ENCODE measurements at places on chromosomes 16 and 17.

- DNase-seq = peak; percentile 62
Measured at GRCh38 chr17:38453951-38454421, 25.7 kb downstream of the ARHGAP23 start.

- DNase-seq = no peak
Measured at GRCh38 chr17:71613996-71614395, 506.8 kb upstream of the SOX9 start.

- no peak for DNase-seq
Measured at GRCh38 chr16:86181526-86181925, 282.6 kb downstream of the IRF8 start.

- DNase-seq = no peak
Measured at GRCh38 chr16:8730335-8730915, 56.0 kb downstream of the ABAT start.

- no peak for DNase-seq
Measured at GRCh38 chr16:27446721-27447120, 44.7 kb downstream of the IL21R start.

DNA sequence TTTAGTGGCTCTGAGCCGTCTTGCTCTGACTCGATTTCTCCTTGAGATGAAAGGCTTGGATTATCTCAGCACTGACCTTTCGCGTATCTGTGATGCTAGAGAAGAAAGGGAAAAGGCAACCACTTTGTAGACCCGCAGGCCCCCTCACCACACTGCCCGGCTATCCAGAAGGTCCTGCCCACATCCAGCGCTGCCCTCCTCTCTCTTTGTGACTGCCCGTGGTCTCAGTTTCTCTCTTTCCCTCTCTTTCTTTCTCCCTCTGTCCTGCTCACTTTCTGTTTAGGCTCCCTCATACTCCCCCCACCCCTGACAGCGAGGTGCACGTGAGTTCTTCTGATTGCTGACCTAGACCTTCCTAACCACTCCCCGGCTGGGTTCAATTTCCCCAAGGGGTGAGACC is 12.8 kb upstream of the TBX21 start:
- DNase-seq = no peak

GRCh38 chr17:19470530-19471261 is 59.7 kb downstream of the RNF112 start:
- DNase-seq = no peak

GRCh38 chr17:72681844-72682243 is 410.6 kb downstream of the SLC39A11 start:
- DNase-seq = no peak

GRCh38 chr17:67121316-67121891 is 77.0 kb downstream of the CACNG1 start:
- DNase-seq = no peak

- DNase-seq = peak; percentile 88
Measured at GRCh38 chr17:31654936-31655335, 204.1 kb downstream of the COPRS start.

DNA sequence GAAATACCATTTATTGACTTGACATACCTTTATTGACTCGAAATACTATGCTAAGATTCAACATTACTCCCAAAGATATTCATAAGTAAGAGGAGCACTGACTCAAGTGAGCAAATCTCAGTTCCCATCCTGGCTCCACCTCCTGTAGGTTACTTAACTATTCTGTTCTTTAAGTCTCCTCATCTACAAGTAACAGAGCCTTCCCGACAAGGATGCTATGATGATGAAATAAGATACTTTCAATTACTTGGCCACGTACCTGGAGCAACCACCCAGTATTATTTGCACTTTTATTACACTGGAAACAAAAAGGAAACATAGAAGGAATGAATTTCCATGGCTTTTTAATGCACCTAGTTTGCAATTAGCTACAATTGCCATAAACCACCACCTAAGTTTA is 16.3 kb downstream of the KANSL1 start:
- no peak for DNase-seq

- DNase-seq = no peak
Measured at GRCh38 chr16:19147126-19147525, 20.9 kb upstream of the SYT17 start.

- peak; percentile 73 for DNase-seq
Measured at GRCh38 chr16:51982715-51983680, 563.9 kb downstream of the TOX3 start.

DNA sequence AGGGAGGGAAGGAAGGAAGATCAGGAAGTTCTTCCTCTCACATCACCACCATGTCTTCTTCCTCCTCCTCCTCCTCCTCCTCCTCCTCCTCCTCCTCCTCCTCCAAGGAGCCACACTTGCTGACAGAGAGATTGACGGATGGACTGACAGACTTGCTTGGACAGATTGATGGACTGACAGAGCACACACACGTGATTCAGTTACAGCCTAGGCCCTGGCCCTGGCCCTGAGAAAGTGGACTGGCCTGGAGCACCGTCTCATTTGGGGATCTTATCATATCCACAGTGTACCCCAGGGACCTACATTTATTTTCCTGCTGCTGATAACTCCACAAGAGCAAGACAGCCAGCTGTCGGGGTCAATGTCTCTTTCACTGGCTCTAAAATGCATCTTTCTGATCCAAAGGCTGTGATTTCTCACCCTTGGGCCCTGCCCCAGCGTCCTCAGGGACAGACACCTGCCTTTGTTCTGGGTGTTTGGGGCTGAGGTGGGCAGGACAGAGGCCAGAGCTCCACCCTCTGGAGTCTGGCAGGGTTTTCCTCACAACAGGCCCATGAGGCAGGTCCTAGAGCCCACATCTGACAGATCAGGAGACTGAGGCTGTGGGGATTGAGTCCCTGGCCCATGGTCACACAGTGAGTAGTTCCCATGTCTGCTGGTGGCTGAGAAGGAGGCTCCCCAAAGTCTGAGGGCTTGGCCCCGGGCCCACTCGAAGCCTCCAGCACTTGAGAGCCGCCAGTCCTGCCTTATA is 2.3 kb upstream of the P2RX1 start:
- DNase-seq = no peak

DNA sequence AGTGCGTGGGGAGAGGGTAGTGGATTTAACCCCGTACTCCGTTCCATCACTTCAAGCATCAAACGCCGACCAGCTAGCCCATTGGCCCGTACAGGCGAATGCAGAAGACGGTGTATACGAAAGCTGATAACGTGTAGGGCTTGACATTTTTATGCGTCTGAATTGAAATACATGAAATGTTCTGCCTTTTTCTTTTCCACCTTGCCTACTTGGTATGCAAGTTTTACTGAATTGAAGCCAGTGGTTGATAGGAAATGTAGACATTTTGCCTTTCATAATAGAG is 834 bp upstream of the STAT3 start:
- no peak for DNase-seq

DNA sequence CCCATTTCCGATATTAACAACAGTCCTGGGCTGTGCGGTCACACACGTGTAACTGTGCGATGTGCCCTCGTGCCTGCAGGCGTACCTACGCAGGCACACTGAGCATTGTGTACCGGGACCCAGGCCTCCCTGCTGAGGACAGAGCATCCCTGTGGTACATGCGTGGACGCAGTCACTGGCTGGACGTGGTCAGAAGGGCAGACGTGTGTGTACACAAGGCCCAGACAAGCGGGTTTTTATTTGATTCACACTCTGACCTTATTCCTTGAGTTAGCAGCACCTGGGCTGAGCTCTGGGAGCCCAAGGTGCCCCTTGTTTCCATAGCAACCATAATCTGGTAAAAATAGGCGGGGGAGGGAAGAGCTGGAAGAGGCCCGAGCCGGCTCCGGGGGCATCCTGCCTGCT is 19.5 kb downstream of the RAP1GAP2 start:
- no peak for DNase-seq

GRCh38 chr17:27975146-27976011 is 67.1 kb upstream of the NLK start:
- DNase-seq = peak; percentile 53

DNA sequence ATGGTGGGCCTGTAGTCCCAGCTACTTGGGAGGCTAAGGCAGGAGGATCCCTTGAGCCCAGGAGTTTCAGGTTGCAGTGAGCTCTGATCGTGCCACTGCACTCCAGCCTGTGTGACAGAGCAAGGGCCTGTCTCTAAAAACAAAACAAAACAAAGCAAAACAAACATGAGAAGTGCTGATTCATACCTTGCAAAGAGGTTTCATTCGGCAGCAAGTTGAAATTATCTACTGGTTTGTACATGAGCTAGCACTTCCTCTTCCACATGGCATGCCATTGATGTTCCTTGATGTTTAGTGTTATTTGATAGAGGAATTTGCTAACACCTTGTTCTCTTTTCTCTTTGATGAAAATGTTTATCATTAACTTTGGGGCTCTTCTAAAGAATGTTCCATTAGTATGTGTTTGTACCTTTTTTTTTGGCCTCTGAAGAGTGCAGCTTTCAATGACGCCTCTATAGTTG is 50.6 kb downstream of the SPECC1 start:
- peak; percentile 13 for DNase-seq

DNA sequence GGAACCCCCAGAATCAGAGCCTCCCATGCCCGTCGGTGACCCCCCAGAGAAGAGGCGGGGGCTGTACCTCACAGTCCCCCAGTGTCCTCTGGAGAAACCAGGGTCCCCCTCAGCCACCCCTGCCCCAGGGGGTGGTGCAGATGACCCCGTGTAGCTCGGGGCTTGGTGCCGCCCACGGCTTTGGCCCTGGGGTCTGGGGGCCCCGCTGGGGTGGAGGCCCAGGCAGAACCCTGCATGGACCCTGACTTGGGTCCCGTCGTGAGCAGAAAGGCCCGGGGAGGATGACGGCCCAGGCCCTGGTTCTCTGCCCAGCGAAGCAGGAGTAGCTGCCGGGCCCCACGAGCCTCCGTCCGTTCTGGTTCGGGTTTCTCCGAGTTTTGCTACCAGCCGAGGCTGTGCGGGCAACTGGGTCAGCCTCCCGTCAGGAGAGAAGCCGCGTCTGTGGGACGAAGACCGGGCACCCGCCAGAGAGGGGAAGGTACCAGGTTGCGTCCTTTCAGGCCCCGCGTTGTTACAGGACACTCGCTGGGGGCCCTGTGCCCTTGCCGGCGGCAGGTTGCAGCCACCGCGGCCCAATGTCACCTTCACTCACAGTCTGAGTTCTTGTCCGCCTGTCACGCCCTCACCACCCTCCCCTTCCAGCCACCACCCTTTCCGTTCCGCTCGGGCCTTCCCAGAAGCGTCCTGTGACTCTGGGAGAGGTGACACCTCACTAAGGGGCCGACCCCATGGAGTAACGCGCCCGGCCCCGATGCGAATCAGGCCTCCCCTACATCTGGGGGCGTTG is 4.0 kb downstream of the TPSG1 start:
- no peak for DNase-seq

- no peak for DNase-seq
Measured at GRCh38 chr17:6496640-6497441, 52.6 kb downstream of the PIMREG start.

DNA sequence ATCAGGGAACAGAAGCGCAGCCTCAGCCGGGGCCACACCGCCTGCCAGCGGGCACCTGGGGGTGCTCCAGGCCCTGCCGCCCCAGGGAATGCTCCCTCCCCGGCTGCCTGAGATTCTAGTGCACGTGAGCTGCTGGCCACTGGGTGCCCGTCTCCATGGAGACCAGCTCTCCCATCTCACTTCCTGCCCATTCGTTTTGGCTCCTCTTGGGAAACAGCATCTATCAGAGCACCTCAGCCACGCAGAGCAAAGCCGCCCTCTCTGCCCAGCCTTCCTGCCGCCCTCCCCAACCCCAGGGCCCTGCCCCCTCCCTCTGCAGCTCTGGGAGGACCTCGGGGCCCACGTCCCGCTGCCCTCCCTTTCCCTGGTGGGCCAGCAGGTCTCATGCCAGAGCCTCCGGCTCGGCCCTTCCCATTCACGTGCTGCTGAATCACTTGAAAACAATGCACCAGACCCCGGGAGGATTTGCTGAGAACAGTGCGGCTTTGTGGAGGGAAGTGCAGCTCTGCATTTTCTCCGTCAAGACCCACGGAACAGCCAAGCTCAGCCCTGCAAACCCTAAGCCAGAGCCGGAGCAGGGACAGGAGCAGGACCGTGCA is 19.4 kb downstream of the CEP295NL start:
- peak; percentile 99 for DNase-seq

DNA sequence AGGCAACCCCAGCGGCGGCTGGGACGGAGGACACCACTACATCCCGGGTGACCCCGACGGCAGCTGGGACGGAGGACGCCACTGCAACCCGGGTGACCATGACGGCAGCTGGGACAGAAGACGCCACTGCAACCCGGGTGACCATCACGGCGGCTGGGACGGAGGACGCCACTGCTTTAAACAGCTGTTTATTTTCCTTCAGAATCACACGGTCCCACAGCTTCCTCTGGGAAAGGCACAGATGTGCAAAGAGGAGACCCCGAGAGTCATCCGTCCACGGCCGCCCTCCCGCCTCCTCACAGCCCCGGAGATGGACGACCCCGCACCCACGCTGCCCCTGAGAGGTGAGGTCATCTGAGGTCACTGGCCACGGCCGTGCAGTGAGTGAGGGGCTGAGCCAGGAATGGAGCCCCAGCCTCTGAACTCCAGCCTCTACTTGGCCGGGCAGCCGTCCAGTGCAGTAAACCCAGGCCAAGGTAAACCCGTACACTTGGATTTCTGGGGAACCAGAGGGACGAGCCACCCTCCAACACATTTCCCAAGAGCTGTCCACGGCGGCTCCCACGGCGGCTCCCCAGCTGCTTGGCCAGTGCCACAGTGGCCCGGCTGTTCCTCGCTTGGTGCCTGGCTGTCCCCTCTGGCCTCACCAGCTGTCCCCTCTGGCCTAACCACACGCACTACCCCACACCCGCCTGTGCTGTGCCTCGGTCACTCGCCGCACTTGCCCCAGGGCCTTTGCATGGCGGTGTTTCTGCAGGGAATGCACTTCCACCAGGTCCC is 43.2 kb upstream of the PABPN1L start:
- DNase-seq = no peak

- no peak for DNase-seq
Measured at GRCh38 chr16:3804426-3805016, 76.0 kb downstream of the CREBBP start.

DNA sequence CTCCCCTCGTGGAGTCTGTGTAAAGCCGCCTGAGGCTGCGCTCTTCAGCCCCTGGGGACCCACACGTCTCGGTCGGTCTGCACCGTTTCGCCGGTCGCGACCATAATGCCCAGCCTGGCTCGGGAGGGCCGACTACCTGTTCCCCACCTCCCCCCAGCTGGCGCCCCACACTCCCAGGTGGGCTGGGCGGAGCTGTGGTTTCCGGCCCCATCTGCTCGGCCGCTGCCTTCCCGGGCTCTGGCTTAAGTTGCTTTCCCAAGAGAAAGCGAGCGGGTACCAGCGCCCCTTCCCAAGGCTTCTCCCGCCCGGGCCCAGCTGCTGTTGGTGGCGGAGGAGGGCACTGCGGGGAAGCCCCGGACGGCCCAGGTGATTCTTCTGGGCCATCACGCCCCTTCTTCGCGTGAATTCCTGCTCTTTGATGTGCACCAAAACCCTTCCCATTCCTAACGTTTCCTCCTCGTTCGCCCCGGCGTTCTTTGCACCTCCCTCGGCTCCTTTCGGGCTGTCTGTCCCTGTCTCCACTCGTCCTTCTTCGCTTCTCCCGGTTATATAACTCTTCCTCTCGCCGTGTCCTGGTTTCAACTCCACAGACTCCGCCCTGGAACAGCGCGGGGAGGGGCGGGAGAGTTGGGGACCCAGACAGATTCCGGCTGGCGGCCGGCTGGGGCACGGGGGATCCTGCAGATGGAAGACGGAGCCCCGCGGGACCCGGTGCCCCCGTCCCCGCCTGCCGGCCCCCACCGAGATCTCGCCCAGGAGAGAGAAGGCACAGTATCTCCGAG is 2.0 kb downstream of the KDM6B start:
- peak; percentile 70 for DNase-seq

- DNase-seq = no peak
Measured at GRCh38 chr17:10875430-10875851, 37.6 kb upstream of the PIRT start.

GRCh38 chr17:81132770-81133723 is 32.3 kb upstream of the PVALEF start:
- DNase-seq = no peak

- DNase-seq = no peak
Measured at GRCh38 chr17:14950686-14951085, 314.4 kb downstream of the PMP22 start.
